ENCODE measurements at places on chromosomes 5 and 9. TPM values are rescaled to one million over a fixed set of nuclear protein-coding genes. Genes with fewer than 3 reads are reported as not detected.

The PDE6A gene
- not detected for total RNA-seq

The FSTL4 gene
- not detected for total RNA-seq

The UBAP2 gene
- total RNA-seq, result 27.0 TPM

The ZNF189 gene
- 21.6 TPM for total RNA-seq

The SPATA31C1 gene
- total RNA-seq, result not detected

The SLC36A3 gene
- not detected for total RNA-seq

The TAF11L5 gene
- not detected for total RNA-seq

The C5orf22 gene
- total RNA-seq, result 16.5 TPM

DNA sequence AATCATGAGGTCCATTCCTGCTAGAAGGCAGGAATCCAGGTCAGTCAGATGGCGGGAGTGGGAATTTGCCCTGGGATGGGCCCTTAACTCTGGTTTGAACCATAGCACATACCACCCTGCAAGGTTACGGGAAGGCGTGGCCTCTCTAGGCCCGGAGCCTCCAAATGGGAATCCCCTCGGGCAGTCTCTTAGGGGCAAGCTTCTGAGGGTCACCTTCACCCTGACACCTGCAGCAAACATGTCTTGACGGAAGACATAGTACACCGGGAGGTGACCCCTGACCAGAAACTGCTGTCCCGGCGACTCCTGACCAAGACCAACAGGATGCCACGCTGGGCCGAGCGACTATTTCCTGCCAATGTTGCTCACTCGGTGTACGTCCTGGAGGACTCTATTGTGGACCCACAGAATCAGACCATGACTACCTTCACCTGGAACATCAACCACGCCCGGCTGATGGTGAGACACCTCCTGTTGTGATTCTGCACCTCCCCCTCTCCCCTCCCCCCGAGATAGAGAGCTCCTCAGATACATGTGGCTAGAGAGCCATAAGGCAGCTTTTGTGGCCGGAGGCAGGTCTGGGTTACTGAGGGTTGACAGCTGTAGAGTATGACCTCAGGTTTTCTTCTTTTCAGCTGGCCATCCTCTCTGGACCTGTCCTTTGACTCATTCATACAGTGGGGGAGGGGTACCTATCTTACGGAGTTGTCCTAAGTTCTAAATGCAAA, 957 bp downstream of the PRELID1 start:
- DNase-seq, result no peak

DNA sequence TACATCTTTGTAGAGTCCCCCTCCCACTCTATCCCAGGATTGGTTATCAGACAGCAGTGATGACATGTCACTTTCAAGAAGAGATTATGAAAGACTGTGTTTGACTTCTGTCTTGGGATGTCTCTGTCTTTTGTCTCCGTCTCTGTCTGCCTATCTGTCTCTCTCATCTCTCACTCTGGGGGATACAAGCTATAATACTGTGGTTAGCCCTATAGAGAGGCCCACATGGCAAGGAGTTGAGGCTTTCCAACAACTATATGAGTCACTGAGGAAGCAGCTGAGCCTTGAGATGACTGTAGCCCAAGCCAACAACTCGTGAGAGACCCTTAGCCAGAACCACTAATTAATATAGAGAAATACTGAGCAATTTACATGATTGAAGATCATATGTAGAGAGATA, 284.8 kb downstream of the PDE4D start:
- DNase-seq, result no peak

- DNase-seq, result no peak
Measured at GRCh38 chr5:61216741-61217140, 54.5 kb upstream of the SMIM15 start.

- DNase-seq, result no peak
Measured at GRCh38 chr9:114883709-114884108, 46.7 kb downstream of the TNFSF8 start.

GRCh38 chr9:115665519-115665918, 488.1 kb upstream of the PAPPA start:
- no peak for DNase-seq

DNA sequence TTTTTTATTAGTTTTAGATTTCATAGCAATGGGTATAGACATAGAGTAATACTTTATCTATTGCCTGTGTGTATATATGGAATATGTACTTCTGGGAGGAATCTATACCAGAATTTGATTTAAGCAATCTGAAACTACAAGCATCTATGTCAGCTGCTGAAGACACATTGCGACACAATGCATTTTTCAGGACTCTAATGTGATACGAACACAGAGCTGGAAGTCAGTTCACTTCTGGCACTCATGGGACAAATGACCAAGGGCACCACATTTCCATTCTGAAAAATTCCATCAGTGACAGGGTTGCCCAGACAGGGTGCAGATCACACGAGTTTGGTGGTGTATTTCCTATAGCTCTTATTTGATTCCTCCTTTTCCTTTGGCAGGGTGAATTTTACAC, 259.5 kb downstream of the NTRK2 start:
- no peak for DNase-seq

- no peak for DNase-seq
Measured at GRCh38 chr9:134344068-134344799, 18.0 kb downstream of the RXRA start.

DNA sequence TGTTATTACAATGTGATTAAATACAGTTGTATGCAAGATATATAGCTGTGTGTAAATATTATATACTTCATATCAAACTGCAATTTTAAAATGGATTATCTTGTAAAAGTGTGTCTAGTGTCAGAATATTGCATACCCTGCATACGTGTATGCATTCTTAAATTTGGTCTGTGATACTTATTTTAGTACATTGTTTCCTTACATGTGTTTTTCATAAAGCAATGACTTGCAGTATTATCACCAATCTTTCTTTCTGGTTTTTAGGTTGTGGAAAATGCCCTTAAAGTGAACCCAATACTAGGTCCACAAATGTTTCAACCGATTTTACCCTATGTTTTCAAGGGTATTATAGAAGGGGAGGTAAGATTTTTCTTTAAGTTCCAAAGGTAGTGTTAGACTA, 28.5 kb upstream of the LRRC70 start:
- no peak for DNase-seq

GRCh38 chr5:105696440-105696839, 1974.3 kb downstream of the EFNA5 start:
- no peak for DNase-seq

DNA sequence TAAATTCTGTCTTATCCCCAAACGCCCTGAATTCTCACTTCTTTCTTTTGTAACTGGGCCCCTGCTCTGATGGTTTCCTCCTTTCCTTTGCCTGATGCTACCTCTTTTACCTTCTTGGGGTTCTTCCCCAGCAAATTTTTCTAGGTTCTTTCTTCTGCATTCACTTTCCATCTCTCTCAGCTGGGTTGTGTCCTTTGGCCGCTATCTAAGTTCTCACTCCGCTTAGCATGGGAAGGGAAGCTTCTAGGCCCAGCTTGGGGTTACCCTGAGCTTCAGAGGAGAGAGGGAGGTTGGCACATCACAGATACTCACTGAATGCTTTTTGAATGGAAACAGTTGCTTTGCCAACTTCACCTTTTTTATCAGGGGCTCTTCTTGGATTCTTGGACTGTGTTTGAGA, 17.0 kb downstream of the PALM2AKAP2 start:
- no peak for DNase-seq

GRCh38 chr9:90285946-90286345, 356.7 kb downstream of the DIRAS2 start:
- no peak for DNase-seq

DNA sequence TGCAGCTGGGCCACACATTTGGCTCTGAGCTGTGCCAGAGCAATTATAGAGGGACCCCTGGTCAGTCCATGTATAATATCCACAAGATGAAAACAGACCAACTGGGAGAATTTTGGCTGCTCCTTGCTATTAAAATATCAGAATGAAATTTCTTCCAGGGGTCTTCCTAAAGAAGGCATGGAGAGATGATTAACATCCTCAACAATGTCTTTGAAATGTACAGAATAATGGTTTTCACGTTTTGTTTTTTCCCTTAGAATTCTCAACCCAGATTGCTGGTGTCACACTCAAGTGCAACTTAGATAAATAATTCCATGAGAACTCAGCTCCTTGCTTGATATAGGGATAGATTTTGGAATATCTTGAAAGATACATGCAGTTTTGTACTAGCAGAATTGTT, 148.3 kb upstream of the SLC24A2 start:
- DNase-seq, result no peak

GRCh38 chr9:83582029-83582428, 40.9 kb upstream of the IDNK start:
- no peak for DNase-seq

DNA sequence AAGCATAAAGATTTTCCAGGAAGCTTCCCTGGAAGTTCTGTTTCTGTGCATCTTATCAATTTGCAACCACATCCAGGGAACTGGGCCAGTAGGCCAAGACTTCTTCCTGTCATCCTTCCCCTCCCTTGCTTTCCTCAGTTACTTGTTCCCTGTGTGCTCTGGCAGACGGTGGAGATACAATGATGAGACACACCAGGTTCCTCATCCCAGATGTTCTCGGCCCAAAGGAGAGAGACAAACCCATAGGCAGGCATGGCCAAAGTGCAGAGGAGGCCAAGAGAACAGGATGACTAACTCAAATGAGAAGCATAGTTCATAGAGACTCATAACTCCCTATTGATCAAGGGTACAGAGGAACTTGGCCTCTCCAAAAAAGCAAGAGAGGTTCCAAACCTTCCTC, 652.6 kb downstream of the CCDC171 start:
- DNase-seq, result no peak

- DNase-seq, result no peak
Measured at GRCh38 chr5:90916947-90917800, 358.6 kb downstream of the ADGRV1 start.

DNA sequence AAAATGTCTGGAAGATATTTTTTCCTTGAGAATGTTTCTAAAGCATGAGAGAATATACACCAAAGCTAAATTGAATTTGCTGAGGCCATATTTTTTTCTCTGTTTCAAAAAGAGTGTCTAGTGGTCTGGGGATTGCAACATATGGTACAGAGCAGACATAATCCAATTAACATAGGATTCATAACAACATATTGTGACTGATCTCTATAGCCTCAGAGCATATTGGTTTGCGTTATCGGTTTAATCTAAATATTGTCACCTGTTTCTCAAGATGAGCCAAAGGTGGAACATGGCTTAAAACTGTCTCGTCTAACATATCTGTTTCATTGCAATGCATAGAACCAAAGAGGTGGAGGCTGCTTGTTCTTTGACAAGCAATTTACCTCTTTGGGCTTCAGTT, 3.9 kb downstream of the PPP3R2 start:
- no peak for DNase-seq

- DNase-seq, result no peak
Measured at GRCh38 chr9:129836311-129837007, 1.2 kb downstream of the USP20 start.

GRCh38 chr9:137333016-137333671, 31.1 kb upstream of the NRARP start:
- DNase-seq, result peak; percentile 59

All from mesenteric fat pad (tissue), 1 donor.